ENCODE measurements at places on chromosomes 11 and 22.
A peak's percentile ranks its signal among the peaks of the same experiment; 100 is the strongest.

DNA sequence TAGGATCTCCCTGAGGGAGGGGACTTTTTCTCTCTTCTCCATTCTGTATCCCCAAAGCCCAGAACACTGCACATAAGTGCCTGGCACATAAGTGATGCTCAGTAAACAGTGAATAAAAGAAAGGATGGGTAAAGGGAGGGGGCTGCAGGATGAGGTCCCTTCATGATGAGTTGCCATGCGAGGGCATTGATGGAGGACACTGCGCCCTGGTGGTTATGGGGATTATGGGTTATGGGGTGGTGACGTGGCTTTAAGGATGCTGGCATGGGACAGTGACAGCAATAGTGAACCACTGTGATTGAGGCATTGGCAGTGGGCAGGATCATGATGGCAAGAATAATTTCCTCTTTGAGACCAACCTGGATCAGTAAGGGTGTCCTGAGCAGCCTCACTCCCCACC, 43.9 kb upstream of the LRRC32 start:
- DNase-seq = no peak

DNA sequence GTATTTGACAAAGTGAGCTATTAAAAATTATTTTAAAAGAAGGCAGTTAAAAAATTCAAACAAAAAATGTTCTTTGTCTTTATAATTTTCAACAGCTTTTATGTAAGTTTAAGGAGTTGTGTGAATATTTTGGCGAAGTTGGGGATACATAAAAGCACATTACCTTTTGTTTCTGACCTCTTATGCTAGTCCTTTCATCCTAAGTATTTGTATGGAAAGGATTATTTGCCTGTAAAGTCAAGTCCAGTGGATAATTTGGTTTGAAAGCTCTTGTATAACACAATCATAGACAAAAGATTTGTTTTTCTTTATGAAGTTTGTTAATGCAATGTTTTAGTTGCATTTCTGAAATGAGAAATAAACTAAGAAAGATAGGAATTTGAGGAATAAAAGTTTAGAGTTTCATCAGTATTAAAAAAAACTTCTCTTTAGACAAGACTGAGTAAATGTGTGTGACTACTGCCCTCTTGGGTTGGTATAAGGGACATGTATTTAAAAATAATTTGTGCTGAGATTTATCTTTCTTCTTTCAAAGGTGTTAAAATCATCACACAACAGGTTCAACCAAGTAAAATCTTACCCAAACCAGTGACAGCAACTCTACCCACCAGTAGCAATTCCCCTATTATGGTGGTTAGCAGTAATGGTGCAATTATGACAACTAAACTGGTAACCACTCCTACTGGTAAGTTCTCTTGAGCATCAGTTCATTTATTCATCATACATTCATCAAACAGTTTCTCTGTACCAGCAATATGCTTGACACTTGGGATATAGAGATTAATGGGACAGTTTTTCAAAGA, 68.2 kb downstream of the EMSY start:
- no peak for DNase-seq

- no peak for DNase-seq
Observed at GRCh38 chr22:48405741-48406140, 1421.9 kb downstream of the BRD1 start.

- DNase-seq = peak; percentile 44
Observed at GRCh38 chr11:128365044-128365443, 222.3 kb downstream of the ETS1 start.

GRCh38 chr11:71491940-71492339, 35.1 kb upstream of the KRTAP5-7 start:
- DNase-seq = no peak

GRCh38 chr11:43458486-43458885, 99.8 kb downstream of the TTC17 start:
- no peak for DNase-seq

GRCh38 chr11:13271060-13271693, 6.4 kb upstream of the BMAL1 start:
- no peak for DNase-seq

DNA sequence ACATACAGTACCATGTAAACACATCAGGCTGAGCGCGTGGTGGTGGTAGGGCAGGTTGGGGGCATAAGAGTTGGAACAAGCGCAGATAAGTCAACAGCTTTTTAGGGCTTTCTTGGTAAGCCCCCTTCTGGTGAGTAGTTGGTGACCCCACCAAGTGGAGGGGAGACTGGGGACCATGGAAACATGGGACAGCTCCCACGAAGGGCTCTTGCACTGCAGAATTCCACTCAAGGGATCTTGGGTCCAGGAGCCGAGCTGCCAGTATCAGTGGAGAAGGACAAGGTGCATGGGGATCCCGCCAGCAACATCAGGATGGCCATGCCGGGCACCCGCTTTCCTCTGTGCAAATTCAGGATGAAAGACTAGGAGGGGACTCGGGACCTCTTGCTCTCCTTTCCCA, 6.2 kb upstream of the APOA1 start:
- DNase-seq = no peak

DNA sequence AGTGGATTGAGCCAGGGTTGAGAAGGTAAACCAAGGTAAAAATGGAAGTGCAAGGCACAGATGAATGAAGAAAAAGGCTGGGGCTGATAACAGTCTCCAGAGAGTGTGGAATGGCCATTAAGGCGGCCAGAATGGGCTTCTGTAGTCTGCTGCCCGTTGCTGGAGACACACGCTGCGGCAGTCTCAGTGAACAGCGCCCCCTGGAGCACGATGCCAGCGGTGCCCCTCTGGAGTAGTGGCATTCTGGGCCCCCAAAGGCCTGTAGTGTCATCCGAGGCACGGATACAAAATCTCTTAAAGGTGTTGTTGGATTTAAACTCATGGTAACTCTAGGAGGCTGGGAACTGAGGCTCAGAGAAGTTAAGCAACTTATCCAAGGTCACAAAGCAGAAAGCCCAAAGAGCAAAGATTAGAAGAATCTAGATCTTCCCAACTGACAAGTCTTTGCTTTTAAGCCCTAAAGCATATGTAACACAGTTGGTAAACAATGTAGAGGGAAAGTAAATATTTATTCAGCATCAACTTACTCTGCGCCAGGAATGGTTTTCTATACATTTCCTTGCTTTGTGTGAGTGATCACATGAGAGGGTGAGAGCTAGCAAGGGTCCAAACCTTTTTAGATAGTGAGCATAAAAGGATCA, 18.2 kb downstream of the KCNJ1 start:
- peak; percentile 49 for DNase-seq

- DNase-seq = no peak
Observed at GRCh38 chr22:37007651-37008050, 11.6 kb downstream of the TST start.

- DNase-seq = no peak
Observed at GRCh38 chr22:28951969-28952521, 68.7 kb downstream of the ZNRF3 start.

GRCh38 chr22:40340044-40340443, 6.3 kb upstream of the ADSL start:
- DNase-seq = no peak

DNA sequence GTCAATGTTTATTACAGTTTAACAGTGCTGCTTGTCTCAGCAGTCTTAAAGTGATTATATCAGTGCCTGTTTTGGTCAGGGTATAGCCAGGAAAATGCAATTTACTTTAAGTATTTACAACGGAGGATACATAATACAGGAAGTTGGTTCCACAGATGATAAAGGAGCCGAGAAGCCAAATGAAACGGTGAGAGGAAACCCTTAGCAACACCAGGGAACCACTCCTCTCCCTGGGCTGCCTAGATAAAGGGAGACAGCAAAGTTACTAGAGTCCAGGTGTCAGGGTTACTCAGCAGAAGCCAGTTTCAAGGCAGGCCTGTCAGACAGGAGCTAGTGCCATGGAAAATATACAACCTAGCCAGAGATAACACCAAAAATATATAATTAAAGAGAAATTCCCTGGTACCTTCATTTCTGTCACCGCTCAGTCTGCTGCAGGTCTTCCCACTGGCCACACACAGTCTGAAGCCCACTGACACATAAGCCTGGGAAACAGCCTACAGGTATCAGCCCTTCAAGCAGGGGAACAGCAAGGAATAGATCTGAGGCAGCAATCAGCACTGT, 55.5 kb downstream of the FAM76B start:
- no peak for DNase-seq

GRCh38 chr11:78991681-78992080, 417.0 kb upstream of the NARS2 start:
- DNase-seq = no peak

GRCh38 chr11:130571519-130571918, 123.1 kb downstream of the ADAMTS15 start:
- DNase-seq = no peak

GRCh38 chr11:59666969-59667368, 1.9 kb downstream of the PATL1 start:
- no peak for DNase-seq

- no peak for DNase-seq
Observed at GRCh38 chr11:120314861-120315260, 10.2 kb upstream of the TLCD5 start.

- DNase-seq = no peak
Observed at GRCh38 chr11:69280994-69281393, 13.0 kb upstream of the MYEOV start.

DNA sequence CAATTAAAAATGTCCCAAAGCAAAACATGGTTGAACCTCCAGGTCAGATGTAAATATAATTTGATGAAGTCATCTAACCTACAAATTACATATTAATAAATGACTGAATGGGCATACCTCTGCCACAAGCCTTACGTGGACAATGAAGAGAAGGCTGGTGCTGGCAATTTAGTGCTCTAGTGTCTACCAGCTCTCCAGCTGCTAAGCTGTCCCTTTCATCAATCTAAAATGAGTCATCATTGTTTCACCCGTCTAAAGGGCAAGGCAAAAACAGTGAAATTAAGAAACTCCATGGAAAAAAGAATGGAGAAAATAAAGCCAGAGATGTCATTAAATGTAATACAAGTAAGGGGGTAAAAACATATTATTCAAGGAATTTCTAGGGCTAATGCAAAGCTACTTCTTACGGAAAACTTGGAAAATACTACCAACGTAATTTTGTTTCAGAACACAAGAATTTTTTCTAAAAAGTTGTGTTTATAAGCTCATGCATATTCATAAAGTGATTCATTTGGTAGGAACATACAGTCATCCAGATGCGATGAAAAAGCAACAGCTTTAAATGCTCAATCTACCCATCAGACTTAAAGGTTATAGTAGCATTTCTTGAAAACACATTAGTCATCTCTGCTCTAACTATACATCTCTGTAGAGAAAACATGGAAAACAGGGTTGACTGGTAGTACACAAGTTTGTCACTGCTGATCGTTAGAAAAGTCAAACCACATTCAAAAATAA, 71.5 kb downstream of the SIK3 start:
- DNase-seq = no peak

GRCh38 chr22:27116312-27117086, 459.1 kb downstream of the MIAT start:
- DNase-seq = no peak

DNA sequence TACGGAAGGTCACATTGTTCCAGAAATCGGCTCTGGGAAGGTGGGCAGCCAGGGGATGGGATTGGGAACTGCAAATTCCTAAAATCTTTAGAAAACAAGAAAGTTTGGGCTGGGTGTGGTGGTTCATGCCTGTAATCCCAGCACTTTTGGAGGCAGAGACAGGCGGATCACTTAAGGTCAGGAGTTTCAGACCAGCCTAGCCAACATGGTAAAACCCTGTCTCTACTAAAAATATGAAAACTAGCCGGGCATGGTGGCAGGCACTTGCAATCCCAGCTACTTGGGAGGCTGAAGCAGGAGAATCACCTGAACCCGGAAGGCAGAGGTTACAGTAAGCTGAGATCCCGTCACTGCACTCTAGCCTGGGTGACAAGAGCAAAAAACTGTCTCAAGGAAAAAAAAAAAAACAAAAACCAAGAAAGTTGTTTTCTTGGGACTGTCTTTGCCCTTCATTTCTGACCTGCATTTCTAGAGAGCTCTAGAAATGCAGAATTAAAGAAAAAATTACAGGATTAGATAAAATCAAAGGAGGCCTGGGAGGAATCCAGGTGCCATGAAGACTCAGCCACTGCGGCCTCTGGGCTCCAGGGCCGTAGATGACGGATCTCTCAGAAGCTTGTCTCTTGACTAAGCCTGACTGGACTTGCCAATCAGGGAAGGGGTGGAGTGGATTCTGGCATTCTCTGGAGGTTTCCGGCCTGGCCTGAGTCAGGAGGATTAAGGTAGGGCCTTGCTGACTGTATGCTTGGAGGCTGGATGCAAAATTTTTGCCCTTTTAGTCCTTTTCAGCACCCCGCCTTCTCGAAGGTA, 5.3 kb upstream of the MALAT1 start:
- no peak for DNase-seq

DNA sequence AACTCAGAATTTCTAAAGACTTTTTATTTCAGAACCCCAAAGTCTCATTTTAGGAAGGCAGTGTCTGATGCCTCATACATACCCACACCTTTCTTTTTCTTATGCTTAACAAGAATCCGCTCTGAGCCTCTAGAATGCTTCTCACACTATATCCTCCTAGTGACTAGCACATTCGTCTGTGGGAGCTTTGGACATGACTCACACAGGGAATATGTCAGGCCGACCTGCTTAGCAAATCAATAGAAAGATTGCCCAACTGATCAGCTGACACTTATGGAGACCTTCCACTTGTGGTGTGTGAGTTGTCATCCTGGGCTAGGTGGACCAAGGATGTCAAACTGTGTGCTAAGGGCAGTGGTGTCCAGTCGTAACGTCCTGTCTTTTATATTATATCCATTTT, 129.9 kb upstream of the TTC12 start:
- no peak for DNase-seq

GRCh38 chr11:121246769-121247035, 45.9 kb upstream of the SC5D start:
- DNase-seq = no peak

DNA sequence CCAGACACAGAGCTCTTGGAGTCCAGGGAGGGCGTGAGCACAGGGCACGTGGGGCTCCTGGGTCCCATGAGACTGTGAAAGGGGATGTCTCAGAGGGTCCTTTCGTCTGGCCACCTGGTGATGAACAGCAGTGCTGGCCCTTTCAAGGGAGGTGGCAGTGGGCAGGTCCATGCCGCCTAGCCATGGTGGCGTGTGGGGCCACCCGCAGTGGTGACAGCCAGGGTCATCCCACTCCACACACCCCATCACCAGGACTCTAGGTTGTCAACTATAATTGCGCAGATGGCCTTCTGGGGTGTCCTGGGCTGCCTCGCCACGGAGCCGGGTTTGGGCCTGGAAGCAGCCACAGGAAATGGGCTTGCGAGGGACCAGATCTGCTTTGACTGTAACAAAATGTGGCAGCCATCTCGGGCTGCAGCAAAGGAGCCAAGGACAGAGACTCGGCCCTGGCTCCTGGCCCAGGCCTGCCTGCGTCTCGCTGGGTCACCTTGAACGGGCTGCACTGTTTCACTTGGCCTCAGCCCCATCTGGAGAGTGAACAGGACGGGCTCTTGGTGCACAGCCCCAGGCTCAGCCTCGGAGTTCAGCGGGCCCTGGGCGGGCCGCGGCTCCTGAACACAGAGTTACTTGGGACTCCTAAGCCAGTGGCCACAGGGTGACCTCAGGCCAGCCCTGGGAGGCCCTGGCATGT, 1350.5 kb downstream of the BRD1 start:
- DNase-seq = no peak

- DNase-seq = no peak
Observed at GRCh38 chr11:44235765-44236201, 74.2 kb downstream of the ALX4 start.

GRCh38 chr11:7268758-7269157, 17.1 kb downstream of the SYT9 start:
- no peak for DNase-seq

GRCh38 chr11:44880511-44880910, 70.2 kb downstream of the TP53I11 start:
- DNase-seq = no peak

- DNase-seq = peak; percentile 9
Observed at GRCh38 chr11:73072935-73073481, 69.1 kb downstream of the FCHSD2 start.

- DNase-seq = no peak
Observed at GRCh38 chr11:16335236-16335962, 20.9 kb downstream of the SOX6 start.

Data from activated CD4-positive, alpha-beta T cell treated with anti-CD3 and anti-CD28 coated beads, Interleukin-2, amount 10 ng/mL, durations not matched to agents 7 days and 5 days (primary cell).